AML-193 (cell line): ENCODE measurements at places on chromosomes 4 and X.

DNA sequence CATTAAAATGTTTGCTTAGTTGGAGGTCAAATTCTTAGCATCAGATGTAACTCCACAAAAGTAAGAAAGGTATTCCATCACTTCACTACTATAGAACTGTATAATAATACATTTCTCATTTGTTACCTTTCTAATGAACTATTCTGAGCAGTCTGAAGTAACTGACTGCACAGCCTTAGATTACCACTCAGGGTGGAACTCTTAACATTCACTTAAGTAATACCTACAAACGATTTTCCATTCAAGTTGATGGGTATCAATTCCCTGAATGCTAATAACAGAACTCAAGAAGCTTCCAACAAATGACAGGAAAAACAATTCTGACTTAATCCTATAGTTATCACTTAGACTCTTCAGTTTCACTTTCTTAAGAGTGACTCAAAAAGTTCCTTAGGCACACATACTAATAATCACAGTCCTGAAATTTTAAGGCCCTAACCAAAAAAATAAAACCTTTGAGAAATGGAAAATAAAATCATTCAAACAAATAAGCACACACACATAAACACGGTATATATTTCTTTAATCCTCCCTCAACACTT lies 20.9 kb downstream of the HNRNPD start:
- DNase-seq = no peak

GRCh38 chr4:15649914-15650545 lies 5.1 kb downstream of the FBXL5 start:
- DNase-seq = peak; percentile 66

- no peak for DNase-seq
Measured at GRCh38 chrX:25285598-25285997, 269.8 kb upstream of the ARX start.

- no peak for DNase-seq
Measured at GRCh38 chr4:48653217-48654014, 126.7 kb downstream of the FRYL start.

DNA sequence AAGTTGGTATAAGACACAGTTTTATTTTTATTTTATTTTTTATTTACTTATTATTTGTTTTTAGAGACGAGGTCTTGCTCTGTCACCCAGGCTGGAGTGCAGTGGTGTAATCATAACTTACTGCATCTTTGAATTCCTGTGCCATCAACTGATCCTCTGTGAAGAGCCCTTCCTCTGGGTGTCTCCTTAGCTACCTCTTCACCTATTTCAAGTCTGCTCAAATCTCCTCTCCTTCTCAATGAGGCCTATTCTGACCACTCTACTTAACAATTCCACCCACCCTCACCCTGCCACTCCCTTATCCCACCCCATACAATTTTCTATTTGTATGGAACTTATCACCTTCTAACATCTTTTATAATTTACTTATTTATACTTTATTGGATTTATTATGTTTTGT lies 183.4 kb downstream of the PPP3CA start:
- DNase-seq = no peak

DNA sequence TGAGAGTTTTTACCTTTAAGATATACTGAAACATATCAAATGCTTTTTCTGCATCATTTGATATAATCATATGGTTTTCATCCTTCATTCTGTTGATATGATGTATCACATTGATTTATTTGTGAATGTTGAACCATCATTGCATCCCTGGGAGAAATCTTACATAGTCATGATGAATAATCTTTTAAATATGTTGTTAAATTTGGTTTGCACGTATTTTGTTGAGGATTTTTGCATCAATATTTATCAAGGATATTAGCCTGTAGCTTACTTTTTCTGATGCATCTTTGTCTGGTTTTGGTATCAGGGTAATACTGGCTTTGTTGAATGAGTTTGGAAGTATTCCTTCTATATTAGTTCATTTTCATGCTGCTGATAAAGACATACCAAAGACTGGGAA lies 541.4 kb downstream of the TLL1 start:
- DNase-seq = no peak

- no peak for DNase-seq
Measured at GRCh38 chr4:84965553-84966381, 723 bp downstream of the WDFY3 start.

- DNase-seq = no peak
Measured at GRCh38 chrX:122517786-122518185, 666.3 kb upstream of the GRIA3 start.

GRCh38 chr4:165326831-165327210 lies 648 bp upstream of the MSMO1 start:
- peak; percentile 51 for DNase-seq

- peak; percentile 79 for DNase-seq
Measured at GRCh38 chr4:39032218-39033085, at the start of gene TMEM156. TMEM156 (minus strand) TSS chr4:39032409; CDS start chr4:39032313, 96 bp downstream.

DNA sequence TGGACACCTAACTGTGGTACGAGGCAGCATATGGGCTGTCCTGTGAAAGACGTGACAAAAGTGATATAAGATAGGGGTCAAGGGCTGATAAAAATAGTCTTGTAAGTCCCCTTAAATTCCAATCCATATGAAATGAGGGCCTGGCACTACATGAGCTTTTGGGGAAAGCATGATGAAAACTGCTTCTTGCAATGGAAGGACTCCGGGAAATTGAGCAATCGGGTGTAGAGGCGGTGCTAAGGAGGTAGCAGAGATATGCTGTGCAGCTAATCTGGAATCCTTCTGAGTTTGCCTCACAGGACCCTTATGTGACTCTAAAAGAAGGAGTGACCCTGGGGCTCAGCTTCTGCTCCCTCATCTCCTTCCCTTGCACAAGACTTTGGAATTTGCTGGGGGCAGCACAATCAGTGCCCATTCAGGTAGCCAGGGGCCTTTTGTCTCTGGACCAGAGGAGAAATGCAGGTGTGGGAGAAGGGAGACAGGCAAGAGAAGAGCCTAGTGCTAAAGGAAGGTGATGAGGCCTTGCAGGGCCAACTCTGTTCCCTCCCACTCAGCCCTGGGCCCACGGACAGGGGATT lies 12.8 kb downstream of the CLDN2 start:
- peak; percentile 0 for DNase-seq

DNA sequence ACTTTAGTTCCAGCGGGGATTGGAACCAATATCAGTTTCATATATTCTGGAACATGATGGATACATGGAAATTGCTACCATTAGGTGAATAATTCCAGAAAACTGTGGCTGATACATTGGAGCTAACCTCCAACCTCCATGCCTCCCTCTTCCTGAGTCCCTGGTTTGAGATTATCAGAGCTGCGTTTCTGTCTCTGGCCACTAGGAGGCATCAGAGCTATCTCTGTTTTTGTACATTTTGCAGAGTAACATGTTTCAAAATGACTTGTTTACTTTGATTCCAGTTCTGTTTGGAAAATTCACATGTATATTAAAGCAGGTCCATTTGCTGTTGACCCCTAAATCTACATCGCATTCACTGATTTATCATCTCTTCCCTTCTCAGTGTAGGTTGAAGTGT lies 2.4 kb upstream of the RAB40AL start:
- DNase-seq = peak; percentile 30

GRCh38 chrX:20693078-20693477 lies 426.4 kb upstream of the RPS6KA3 start:
- no peak for DNase-seq

- no peak for DNase-seq
Measured at GRCh38 chr4:182231080-182231479, 12.1 kb upstream of the TENM3 start.

GRCh38 chrX:111005166-111005565 lies 90.8 kb upstream of the PAK3 start:
- DNase-seq = no peak

GRCh38 chr4:113845138-113845537 lies 83.6 kb upstream of the CAMK2D start:
- no peak for DNase-seq

DNA sequence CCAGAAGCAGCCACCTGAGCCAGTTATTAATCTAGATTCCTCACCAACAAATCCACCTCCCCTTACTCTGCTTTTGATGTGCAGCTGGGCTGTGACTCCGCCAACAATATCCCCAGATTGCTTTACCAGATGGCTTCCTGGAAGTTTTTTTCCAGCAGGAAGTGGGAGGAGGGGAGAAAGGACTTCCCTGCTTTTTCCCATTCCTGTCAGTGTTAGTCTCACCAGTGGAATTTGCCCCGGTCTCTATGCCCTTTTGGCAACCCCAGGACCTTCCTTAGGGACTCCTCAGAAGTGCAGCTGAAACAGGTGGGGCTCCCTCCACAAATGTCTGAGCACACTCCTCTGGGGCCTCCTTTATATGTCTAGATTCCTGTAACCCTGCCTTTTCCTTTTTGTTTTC lies 465.2 kb upstream of the IGFBP7 start:
- DNase-seq = no peak

- DNase-seq = no peak
Measured at GRCh38 chrX:130171446-130172126, at the start of gene RAB33A. RAB33A (plus strand) TSS chrX:130171962; CDS start chrX:130172063, 101 bp downstream.

GRCh38 chr4:143700416-143701352 lies at the start of gene FREM3:
FREM3 (minus strand) TSS chr4:143700675; CDS start chr4:143700675, 0 bp downstream.
- no peak for DNase-seq

DNA sequence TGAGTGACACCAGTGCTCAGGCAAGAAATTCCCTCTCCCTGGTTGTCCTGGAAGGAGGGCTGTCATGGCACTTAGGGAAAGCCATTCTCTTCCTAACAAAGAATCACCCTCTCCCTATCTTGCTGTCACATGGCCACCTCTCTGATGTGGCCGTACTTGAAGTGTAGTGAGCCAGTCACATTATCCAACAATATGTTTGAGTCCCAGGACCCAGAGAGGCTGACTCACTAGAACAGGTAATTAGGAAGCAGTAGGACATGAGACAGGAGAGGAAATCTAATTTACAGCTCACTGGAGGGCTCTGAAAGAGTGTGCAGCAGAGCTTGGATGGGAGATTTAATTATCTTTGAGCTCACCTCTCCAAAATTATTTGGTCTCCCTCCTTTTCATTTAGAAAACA lies 299.1 kb downstream of the ARHGAP24 start:
- no peak for DNase-seq

GRCh38 chr4:44761306-44761705 lies 35.0 kb upstream of the GNPDA2 start:
- no peak for DNase-seq

DNA sequence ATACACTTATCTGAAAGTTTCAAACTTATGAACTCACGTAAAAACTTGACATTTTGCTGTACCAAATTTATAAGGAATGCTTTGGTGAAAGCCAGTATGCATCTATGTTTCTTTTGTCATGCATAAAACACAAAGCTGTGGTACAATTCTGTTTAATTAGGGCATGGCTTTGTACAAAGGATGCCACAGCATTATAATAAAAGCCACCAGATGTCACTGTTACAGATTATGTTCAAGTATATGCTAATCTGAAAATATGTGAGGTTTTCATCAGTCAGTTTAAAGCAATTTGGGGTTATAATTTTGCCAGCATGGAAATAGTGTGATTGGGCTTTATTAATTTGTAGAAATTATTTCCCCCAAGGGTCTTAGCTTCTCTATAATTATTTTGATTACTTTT lies 69.0 kb downstream of the ATOH1 start:
- DNase-seq = peak; percentile 41

GRCh38 chr4:128862608-128863311 lies 53.3 kb downstream of the JADE1 start:
- DNase-seq = no peak

- peak; percentile 1 for DNase-seq
Measured at GRCh38 chrX:111881715-111882114, 5.7 kb downstream of the TRPC5OS start.

GRCh38 chr4:9976781-9977180 lies 44.5 kb downstream of the SLC2A9 start:
- no peak for DNase-seq

GRCh38 chrX:87572901-87573300 lies 55.3 kb downstream of the KLHL4 start:
- no peak for DNase-seq
